ENCODE measurements at places on chromosomes 3 and 15. TPM values are rescaled to one million over a fixed set of nuclear protein-coding genes. Genes with fewer than 3 reads are reported as not detected.

DNA sequence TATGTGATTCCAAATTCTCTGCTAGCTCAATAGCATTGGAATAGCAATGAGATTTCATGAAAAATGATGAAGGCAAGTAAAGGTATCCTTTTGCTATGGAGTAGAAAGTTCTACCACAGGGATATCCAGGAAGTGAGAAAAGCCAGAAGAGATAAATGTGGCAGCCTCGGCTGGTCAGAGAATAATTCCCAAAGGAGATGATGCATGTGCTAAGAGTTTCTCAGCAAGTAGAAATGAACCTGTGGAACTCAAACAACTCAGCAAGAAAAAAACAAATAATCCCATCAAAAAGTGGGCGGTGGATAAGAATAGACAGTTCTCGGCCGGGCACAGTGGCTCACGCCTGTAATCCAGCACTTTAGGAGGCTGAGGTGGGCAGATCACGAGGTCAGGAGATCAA lies 38.2 kb downstream of the ALS2CL start:
- no peak for DNase-seq

- DNase-seq = no peak
Measured at GRCh38 chr3:179194931-179195330, 46.8 kb downstream of the PIK3CA start.

GRCh38 chr15:91776104-91776503 lies 77.4 kb upstream of the SLCO3A1 start:
- no peak for DNase-seq

The GPR171 gene
- total RNA-seq = not detected

DNA sequence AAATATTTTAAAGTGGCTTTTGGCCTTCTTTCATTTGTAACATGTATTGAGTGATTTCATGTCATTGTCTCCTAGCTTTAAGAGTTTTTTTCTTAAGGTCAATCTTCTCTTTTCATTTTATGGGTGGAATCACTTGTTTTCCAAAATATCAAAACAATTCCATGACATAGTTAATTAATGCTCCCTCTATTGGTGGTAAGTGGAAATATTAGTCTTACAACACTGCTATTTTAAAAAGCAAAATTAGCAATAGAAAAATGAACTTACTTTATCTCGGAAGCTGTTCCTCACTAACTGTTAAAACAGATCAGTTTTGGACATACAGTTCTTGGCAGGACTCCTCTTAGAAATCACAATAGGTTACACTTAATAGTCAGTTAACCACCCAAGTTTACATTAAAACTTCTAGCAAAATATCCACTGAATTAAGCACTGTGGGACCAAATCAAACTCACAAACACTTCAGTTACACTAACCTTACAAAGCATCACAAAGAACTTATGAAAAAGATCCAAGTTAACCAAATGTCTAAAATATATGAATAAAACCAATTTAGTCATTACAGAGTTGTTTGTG lies 42.4 kb downstream of the TIGIT start:
- DNase-seq = no peak

- no peak for DNase-seq
Measured at GRCh38 chr3:58565621-58566397, 11.4 kb downstream of the FAM107A start.
